ENCODE measurements at places on chromosomes 1 and 21.

DNA sequence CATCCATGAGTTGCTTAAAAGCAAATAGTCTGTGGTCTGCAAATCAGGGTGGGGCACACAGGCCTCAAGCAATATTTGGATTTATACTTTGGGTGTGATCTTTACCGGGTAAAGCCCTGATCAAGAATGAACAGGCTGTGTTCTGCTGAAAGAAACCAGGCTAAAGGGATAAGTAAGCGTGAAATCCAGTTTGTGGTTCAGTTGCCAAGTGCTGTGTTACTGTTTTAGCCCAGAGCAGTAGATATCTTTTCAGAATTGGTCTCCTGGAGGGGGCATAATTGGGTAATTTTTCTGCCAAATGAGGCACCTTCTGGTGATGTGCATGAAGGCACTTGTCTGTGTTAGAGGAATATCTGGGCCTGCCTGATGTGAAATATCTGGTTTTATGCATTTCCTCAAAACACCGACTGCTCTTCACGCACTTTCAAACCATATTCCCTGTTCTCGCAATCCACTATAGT, 21.4 kb downstream of the AIM2 start:
- DNase-seq: no peak

DNA sequence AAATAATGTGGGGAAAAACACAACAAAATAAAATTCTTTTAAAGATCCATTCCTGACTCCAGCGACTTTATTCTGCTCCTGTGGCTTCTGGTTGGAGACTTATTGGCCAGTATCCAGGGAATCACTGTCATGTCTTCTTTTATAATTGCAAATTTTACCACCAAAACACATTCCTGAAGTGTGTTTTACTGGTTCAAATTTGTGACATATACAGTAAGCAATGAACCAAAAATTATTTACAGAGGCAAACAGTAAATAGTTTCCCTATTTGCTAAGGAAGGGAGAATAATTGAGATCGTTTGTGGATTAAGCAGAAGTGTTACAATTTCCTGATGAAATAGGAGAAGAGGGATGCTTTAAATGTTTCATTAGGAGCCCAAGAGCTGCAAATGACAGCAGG, 118.7 kb downstream of the ZNF281 start:
- no peak for DNase-seq

DNA sequence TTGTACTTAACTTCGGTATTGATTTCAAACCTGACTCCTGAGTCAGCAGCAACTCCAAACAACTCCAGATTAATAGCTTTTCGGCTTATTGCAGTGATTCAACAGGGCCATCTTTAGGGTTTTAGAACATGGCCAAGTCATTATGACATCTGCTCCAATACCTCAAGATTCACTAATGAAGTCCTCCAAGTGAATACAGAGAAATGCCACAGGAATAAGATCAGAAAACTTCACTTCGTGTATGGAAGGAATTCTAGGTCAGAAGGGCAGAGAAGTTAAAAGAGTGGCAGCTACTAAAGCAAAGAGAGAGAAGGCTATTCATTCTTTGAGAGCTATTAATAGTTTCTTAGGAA, 7.6 kb upstream of the C1orf116 start:
- DNase-seq: no peak

DNA sequence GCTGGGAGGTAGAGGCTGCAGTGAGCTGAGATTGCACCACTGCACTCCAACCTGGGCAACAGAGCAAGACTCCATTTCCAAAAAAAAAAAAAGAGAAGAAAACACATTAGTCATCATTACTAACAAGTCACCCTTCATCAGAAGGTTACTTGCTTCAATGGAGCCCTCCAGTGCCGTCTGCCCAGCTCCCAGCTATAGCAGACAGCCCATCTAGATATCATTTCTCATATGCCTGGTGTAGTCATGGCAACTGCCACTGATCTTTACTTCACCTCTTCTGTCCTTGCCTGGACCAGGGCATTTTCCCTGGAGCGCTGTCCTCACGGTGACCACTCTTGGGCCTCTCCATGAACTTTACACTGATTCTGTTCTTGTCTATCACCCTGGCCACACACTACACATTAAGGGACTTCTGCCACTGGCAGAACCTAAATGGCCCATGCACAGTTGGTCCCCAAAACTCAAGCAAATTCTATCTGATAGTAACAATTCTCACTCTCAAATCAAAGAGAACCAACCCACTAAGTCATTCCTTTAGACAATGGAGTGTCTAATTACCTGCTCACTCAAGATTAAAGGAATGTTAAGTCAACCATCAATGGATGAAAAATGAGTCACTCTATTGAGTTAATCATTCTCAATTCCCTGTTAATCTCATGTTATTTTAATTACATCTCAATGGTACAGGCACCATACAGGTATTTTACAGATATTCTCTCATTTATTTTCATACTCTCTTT, 12.9 kb downstream of the GPA33 start:
- no peak for DNase-seq

DNA sequence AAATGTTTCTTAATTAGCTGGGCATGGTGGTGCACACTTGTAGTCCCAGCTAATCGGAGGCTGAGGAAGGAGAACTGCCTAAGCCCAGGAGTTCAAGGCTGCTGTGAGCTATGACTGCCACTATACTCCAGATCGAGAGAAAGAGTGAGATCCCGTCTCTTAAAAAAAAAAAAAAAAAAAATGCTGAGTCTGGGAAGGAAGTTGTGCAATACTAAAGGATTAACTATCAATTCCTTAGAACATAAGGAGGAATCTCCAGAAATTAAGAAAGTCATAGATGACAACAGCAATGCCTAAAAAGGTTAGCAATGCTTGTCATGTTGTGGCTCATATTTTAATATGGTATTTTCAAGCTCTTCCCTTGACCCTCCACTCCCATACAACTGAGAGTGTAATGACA, 5.3 kb downstream of the LUZP1 start:
- DNase-seq: no peak

DNA sequence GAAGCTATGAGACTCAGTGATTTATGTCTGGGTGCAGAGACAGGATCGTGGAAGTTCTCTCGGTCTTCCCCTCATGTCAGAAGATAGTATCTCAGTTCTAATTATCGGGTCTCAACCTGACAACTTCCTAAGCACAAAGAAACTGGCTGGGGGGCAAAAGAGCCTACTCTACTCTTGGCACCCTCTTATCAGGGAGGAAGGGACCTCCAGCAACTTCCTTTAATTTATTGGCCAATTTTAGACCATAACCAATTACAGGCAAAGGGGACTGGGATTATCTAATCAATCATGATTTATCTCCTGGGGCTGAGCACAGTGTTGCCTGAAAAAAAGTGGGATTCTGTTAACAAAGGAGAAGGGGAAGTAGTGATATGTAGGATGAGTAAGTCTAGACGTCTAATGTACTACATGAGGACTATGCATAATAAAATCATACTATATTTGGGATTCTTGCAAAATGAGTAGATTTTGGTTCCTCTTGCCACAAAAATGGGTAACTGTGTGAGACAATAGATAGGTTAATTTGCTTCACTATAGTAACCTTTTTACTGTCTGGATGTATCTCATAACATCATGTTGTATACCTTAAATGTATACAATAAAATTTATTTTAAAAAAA, 98.8 kb downstream of the ZFYVE9 start:
- no peak for DNase-seq

DNA sequence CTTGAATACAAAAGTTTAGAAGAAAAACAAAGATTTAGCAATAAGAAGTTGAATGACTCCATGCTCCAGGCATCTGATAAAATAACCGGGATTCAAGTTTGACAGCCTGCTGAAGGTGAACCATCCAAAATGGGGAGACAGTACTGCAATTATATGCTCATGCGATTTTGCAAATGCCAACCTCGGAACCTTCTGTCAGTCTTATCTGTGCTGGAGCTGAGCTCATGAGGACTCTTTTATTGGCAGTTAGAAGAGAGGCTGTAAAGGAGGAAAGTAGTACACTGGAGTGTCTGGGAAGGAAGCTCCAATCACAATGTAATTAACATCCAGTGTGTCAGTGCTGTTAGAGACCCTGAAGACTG, 170.0 kb downstream of the GALNT2 start:
- no peak for DNase-seq

DNA sequence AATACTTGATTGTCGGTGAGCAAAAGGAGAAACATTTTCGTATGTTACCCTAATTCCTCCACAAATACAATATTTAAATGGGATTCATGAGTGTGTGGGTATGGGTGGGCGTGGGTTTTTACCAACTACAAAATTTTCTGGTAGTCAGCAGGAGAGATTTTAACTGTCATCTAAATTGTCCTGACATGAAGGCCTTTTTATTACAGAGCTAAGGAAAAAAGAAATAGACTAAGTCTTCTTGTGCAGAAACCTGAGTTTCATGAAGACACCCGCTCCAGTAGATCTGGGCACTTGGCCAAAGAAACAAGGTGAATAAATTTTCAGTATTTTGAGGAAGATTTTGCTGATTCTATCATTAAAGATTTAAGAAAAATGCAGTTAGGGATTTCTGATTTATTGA, 752 bp downstream of the RGS18 start:
- DNase-seq: no peak

DNA sequence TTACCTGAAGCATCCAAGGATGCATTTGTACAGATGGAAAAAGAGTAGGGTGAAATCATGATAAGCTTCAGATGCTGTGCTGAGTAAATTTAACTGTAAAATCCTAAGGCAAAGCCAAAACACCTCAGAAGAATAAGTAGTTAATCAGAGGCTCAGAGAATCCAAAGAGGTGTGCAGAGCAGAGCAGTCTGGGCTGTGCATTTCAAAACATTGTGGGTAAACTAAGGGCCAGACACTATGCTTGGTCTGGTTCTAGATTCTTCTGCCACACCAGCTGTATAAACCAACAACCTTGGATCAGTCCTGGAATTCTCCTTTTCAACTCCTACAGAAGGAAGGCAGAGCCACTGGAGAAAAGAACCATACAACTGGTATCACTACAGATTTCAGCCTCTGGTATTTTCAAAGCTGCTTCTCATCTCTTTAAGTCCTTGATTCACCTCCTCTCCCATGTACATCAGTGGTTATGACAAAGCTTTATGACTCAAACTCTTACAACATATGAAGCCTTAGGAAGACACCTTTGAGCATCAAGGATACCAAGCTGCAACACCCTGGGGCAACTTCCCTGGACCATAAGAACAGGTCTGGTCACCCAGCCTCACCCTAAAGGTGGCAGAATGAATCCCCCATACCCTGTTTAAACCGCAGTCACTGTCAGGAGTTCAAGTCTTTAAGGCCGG, 11.6 kb upstream of the HIPK1 start:
- DNase-seq: no peak

- no peak for DNase-seq
Measured at GRCh38 chr1:45969866-45970265, 162.6 kb downstream of the PIK3R3 start.

GRCh38 chr1:223363057-223363855, 720 bp downstream of the SUSD4 start:
- DNase-seq: no peak

DNA sequence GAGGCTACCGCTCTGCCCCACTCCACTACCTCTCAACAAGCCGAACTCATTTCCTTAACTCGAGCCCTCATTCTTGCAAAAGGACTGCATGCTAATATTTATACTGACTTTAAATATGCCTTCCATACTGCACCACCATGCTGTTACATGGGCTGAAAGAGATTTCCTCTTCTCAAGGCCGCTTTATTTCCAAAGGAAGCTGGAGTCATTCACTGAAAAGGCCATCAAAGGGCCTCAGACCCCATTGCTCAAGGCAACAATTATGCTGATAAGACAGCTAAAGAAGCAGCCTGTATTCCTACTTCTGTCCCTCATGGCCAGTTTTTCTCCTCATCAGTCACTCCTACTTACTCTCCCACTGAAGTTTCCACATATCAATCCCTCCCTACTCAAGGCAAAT, 6.9 kb upstream of the HPDL start:
- no peak for DNase-seq

- DNase-seq: no peak
Measured at GRCh38 chr1:23019863-23020625, 776 bp downstream of the KDM1A start.

GRCh38 chr1:46183079-46183847, 7.0 kb upstream of the P3R3URF start:
- DNase-seq: no peak

DNA sequence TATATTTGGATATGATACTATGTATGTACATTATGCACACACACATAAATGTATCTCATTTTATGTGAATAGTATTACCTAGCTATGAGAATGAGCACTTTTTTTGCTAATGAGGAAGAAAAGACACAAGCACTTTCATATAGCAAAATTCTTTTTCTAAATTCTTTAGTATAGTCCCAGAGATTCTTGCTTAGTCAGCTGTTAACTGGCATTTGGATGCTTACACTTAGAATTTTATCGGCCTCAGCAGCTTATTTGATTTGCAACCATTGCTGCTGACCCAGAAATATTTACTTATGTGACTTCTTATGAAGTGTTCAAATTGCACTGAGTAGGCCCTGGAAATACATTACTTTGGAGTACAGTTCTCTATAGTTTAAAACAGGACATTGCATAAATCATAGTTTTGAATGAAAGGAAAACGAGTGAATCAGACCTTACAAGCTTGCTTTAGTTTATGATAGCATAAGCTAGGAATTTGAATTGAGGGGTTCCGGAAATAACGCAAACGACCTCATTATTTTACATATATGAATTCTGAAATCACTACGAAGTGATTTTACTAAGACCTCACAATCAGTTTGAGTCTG, 653.9 kb upstream of the NEGR1 start:
- no peak for DNase-seq

DNA sequence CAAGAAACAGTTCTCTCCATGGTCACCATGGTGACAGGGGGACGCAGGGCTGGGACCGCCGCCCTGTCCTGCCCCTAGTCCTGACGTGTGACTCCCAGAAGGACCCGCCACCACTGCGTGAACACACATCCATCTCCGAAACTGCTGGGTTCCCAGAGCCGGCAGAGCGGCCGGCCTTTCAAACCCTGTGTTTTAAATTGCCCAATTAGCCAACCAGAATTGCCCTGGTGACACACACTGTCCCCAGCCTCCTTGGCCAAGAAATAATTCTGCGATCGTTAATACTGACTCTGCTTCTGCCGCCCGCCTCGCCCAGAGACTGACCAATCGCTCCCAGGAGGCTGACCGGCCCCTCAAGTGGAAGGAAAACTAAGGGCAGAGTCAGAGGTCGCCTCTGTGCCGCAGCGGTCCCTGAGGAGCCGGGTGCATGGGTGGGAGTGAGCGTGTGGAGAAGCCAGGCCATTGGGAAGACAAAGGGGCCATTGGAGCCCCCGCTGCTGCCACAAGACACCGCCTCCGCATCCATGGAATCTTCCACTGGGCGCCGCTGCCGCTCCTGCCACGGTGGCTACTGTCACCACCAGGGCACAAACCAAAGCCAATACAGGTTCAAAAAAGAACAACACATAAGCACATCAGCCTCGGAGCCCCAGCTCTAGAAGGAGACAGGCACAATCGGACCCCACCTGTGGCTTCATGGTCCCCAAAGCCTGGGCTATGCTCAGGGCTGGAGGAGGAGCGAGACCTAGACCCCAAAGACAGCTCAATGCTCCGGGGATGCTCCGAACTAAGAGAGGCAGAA, 273.2 kb downstream of the NPHP4 start:
- DNase-seq: no peak

GRCh38 chr21:42970946-42971653, 3.3 kb upstream of the PKNOX1 start:
- no peak for DNase-seq

- DNase-seq: no peak
Measured at GRCh38 chr1:19910650-19911049, 12.8 kb downstream of the PLA2G2E start.

All from stimulated activated CD8-positive, alpha-beta memory T cell treated with anti-CD3 and anti-CD28 coated beads, Interleukin-7, amount 100 ng/mL, for 1 hour (primary cell).